ENCODE measurements at places on chromosomes 3 and 15. TPM values are rescaled to one million over a fixed set of nuclear protein-coding genes. Genes with fewer than 3 reads are reported as not detected.
A peak's percentile ranks its signal among the peaks of the same experiment; 100 is the strongest.

PRSS50 gene
- total RNA-seq, result not detected

GLDN gene
- total RNA-seq, result not detected

SCN10A gene
- 0.20 TPM for total RNA-seq

RPP25 gene
- 13.2 TPM for total RNA-seq

ADAMTS9 gene
- total RNA-seq, result 58.3 TPM

HTR3C gene
- total RNA-seq, result not detected

GRK7 gene
- total RNA-seq, result not detected

CHCHD4 gene
- 20.4 TPM for total RNA-seq

CD200R1 gene
- total RNA-seq, result not detected

CDHR4 gene
- not detected for total RNA-seq

DNA sequence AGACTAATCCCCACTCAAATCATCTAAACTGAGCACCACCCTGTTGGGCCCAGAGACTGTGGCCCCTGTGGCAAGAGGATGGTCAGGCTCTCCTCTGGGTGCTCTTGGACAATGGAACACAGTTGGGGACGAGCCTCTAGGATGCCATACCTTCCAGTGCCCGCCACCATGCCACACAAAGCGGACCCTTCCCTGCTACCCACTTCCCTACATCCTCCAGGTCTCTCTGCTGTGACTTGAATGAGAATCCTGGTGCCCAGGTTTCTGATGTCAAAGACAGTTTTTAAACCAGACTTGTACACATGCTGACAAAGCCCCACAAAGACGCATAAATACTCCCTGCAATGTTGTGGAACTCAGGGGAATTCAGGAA, 4.7 kb downstream of the CCDC51 start:
- no peak for DNase-seq

- DNase-seq, result no peak
Measured at GRCh38 chr15:91258415-91258759, 158.3 kb downstream of the SV2B start.

DNA sequence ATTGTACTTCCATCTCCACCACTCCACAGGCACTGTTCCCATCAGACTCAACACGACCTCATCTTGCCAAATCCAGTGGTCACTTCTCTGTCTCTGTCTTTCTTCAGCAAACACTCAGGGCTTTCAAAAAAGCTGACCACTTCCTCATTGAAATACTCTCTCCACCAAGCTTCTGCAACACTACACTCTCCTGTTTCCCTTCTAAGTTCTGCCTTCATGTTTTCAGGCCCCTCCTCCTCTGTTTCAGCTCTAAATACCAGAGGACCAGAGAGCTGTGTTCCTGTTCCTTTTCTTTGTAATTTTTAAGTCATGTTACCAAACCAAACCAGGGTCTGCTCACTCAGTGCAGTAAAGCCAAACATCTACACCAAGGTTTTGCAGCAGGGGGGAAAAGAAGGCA, 33.8 kb upstream of the ACP3 start:
- DNase-seq, result no peak

GRCh38 chr3:78825118-78825857, 942.5 kb downstream of the ROBO1 start:
- no peak for DNase-seq

DNA sequence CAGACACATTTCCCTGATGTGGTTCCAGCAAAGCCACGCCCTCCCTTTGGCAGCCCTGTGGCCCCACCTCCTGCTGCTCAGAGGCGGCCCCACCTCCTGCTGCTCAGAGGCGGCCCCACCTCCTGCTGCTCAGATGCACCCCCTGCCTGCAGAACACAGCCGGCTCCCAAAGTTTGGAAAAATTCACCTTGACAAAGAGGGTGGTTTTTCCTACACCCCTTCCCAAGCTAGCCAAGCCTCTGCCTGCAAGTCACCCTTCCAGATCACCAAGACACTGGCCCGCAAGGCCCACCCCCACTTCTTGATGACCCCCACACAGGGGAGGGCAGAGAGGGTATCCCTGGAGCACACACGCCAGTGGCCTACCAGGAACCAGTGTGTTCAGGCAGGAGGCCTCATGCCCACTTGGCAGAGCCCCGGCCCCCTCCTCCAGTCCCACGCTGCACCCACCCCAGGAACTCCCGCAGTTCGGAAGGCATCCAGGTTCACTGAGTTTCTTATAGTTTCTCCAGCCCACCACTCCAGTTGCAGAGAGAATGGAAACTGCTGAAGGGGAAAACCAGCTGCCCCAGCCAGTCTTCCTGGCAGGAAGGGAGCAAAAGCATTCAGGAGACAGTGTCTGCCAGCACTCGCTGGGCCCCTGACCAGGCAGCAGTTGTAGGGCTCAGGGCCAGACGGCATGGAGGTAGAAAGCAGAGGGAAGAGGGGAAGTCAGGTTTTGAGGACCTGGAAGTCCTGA, 2.3 kb upstream of the HAPLN3 start:
- DNase-seq, result peak; percentile 49

- peak; percentile 46 for DNase-seq
Measured at GRCh38 chr15:29934251-29934650, 112.0 kb upstream of the TJP1 start.

GRCh38 chr3:119013951-119014350, 20.7 kb downstream of the IGSF11 start:
- no peak for DNase-seq

- DNase-seq, result no peak
Measured at GRCh38 chr3:60206206-60206605, 1045.0 kb downstream of the FHIT start.

GRCh38 chr3:107384907-107385306, 7.7 kb downstream of the CCDC54 start:
- no peak for DNase-seq

DNA sequence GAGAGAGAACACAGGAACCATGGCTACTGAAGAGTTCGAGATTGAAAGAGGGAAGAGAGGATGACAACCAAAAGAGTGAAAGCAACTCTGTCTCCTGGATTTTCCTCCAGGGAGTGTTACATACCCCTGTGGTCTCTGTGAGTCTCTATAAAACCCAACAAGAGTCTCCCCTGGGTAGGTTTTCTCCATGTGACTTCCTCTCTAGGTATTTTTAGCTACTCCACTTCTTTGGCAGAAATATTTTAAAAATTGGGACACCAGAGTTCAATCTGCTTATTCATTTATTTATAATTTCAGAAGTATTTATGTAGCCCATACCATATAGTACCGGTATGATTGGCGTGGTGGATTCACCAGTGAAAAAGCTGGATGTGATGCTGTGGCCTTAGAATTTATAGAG, 671.7 kb upstream of the NR2F2 start:
- DNase-seq, result no peak

DNA sequence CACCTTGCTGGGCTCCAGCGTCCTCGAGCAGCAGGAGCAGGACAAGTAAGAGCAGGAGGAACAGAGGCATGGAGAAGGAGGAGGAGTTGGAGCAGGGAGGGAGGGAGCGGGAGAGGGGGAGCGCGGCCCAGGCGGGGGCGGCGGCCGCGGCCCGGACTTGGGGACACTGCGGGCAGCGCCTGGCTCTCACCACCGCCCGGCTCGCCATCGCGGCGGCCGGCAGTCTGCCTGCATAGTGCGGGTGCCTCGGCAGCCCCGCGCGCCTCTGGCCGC, 440 bp downstream of the DCBLD2 start:
- DNase-seq, result no peak

- no peak for DNase-seq
Measured at GRCh38 chr3:43879166-43879565, 188.4 kb downstream of the ABHD5 start.

GRCh38 chr3:50162034-50162883, 7.1 kb downstream of the SEMA3F start:
- no peak for DNase-seq

DNA sequence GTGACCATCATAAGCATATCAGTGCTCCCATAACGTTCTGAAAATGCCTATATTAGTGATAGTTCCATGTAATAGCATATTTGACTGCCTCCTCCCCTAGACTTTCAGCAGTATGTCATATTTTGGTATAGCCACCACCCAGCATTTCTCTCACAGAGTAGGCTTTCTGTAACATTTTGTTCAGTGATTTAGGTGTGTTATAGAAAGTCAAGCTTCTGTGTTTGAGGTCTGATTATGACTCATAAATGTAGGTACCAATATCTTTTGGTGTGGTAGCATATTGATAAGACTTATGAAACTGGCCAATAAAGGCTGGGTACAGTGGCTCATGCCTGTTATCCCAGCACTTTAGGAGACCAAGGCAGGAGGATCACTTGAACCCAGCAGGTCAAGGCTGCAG, 34.3 kb upstream of the ZMAT3 start:
- no peak for DNase-seq

- DNase-seq, result no peak
Measured at GRCh38 chr15:74907163-74907870, 666 bp upstream of the FAM219B start.

- no peak for DNase-seq
Measured at GRCh38 chr3:151135541-151136337, 50.3 kb downstream of the MED12L start.

DNA sequence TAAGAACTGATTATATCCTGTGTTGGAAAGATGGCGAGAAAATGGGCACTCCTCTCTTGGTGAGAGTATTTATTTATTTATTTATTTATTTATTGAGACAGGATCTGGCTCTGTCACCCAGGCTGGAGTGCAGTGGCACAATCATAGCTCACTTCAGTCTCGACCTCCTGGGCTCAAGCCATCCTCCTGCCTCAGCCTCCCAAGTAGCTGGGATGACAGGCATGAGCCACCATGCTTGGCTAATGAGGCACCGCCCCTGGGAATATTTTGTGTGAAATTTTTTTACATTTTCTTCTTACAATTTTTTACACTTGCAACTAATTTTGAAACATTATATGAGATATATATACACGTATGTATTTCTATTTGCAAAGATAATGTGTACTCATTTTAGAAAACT, 150.5 kb upstream of the PRR20G start:
- no peak for DNase-seq

DNA sequence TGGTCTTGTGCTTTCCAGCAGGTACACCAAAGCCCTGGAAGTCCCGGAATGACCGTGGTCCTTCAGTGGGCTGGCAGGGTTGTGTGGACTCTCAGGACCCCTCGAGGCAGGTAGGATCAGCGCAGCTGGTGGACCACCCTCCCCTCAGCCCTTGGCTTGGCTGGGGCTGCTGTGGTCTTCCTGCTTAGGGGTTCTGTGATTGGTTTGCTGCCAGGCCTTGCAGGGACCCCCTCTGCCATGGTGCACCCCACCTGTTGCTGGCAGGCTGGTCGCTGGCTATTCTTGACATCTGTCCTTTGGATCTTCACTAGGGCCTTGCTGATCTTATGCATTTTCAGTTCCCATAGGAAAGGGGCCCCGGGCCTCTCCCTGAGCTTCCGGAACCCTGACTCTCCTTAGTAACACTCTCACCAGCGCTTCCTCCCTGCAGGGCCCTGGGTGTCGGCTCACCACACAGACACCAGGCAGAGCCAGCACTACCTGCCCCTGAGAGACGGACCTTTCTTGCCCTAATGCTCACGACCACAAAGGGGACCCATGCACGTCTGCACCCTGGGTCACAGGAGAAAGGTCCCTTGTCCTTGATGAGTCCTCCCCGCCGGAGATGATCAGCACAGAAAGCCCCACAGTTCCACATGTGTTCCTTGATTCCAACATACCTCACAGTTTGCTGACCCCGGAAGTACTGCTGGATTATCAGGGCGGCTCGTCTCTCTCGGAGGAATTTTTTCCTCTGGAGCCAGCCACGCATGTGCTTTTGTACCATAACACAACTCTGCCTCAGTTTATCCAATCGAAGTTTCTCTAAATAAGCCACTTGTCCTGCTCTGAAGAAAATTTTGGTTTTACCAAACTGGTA, 51.7 kb downstream of the MYO5C start:
- no peak for DNase-seq

- no peak for DNase-seq
Measured at GRCh38 chr3:170982733-170983132, 43.8 kb downstream of the SLC2A2 start.

GRCh38 chr15:57445872-57446271, 69.6 kb downstream of the CGNL1 start:
- no peak for DNase-seq

GRCh38 chr15:34654625-34655024, 71.2 kb upstream of the GOLGA8B start:
- DNase-seq, result no peak

GRCh38 chr15:42456531-42456930, 34.4 kb downstream of the ZNF106 start:
- no peak for DNase-seq

DNA sequence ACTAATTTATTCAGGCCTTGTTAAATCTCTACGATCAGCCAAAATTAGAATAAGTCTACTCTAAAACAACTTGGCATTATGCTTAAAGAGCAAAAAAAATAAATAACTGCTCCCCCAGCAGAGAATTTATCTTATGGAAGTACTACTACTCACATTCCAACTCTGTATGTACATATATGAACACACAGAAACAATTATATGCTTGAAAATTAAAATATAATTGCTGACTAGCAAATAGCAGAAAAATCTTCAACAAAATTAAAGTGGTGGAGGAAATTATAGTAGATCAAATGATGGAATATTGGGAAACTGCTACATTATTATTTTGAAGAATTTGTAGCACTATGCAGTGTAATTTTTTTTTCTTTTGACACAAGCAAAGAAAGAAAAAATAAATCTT, 580.9 kb downstream of the MECOM start:
- DNase-seq, result no peak

- no peak for DNase-seq
Measured at GRCh38 chr3:48202632-48203031, 14.4 kb upstream of the CDC25A start.

- no peak for DNase-seq
Measured at GRCh38 chr15:92625251-92625980, 30.2 kb downstream of the FAM174B start.

DNA sequence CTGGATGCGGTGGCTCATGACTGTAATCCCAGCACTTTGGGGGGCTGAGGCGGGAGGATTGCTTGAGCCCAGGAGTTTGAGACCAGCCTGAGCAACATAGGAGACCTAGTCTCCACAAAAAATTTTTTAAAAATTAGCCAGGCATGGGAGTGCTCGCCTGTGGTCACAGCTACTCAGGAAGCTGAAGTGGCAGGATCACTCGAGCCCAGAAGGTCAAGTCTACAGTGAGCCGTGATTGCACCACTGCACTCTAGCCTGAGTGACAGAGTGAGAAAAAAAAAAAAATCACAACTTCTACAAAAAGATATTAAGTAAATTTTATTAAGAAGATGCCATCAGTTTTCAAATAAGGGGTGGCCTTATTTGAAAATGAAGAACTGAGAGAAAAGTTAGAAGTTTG, 11.9 kb upstream of the PLA2G4D start:
- no peak for DNase-seq

GRCh38 chr3:108441071-108441507, 69.3 kb downstream of the MYH15 start:
- no peak for DNase-seq
